Esophagus mucosa (tissue), 1 donor: ENCODE measurements at places on chromosomes 6 and 20.

DNA sequence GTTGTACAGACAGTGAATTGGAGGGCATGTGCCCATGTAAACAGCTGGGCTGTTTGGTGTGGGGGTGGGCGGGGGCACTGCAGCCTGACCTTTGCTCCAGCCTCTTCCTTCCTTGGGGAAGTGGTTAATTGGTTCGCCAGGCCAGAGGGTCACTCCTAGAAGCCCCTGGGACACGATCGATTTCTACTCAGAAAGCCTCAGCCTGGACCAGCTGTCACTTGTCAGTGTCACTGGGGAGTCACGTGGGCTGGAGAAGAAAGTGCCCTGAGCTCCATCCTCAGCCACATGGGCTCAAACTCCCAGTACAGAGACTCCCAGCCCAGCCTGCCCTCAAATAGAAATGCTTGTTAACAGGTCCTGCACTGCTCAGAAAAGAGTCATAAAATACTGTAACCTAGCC is 423.8 kb upstream of the SULF2 start:
- ATAC-seq, result no peak

DNA sequence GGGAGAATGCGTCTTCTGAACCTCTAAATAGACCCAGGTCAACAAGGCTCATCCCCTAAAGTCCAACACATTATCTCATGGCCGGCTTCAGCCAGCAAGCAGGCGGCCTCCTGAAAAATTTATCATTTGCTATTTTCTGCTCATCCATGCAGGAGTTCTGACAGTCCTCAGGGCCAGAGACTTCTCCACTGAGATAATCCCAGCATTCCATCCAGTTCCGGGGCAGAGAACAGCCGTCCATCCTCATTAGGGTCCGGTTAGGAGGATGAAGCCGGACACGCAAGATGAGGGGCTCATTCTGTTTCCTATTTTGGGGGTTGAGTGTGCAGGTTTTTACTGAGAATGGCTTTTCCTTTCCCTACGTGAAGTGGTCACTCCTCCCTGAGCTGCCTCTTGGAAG is 258.1 kb downstream of the PREX1 start:
- no peak for ATAC-seq

DNA sequence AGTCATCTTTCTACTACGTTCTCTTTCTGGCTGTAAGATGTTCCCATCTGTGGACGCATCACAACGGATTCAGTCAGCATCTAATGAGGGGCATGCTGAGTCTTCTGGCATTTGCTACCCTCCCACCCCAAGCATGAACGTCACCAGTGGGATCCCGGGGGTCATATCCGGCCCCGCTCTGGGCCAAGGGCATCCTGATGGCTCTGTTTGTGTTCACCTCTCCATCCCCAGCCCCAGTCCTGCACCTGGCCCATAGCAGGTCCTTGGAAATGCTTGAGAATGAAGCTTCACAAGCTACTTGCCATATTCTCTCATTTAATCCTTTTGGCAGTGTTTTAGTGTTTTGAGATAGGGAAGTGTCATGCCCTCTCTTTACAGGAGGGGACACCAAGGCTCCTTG is 14.9 kb downstream of the APCDD1L start:
- ATAC-seq, result no peak

DNA sequence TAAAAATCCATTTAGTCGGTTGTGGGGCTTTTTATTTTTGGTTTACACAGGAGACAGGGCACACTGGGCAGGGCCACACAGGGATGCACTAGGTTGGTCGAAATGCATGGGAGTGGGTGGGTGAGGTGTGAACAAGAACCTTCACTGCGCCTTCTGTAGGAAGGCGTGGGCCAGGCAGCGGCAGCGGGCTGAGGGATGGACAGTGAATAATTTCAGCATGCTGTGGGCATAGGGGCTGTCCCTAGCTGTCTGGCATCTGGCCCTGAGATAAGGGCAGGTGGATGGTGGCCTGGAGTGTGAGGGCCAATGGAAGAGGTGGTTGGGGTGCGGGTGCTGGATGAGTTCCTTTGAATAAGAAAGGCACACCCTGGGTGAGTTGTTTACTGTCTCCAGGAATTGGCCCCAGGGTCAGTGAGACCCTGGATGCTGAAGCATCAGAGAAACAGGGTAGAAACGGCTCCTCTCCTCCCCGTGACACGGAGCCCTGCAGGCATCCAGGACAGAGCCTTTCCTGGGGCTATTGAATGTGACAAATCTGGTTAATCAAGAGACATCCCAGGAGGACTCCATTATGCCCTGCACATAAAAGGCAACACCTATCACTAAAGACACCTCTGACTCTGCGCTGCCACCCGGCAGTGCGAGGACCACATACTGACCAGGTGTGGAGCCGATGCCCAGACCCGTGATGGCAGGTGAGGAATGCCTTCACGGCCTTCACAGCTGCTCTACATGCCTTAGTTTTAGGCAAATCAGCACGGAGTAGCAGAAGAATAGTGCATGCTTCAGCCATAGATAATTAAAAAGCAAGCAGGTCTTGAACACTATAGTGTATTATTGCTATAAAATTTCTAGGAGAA is 123.0 kb upstream of the SNX9 start:
- peak; percentile 10 for ATAC-seq

GRCh38 chr20:33933469-33933909 is 60.2 kb upstream of the RALY start:
- ATAC-seq, result peak; percentile 93

- ATAC-seq, result no peak
Measured at GRCh38 chr6:126812010-126812409, 306.5 kb upstream of the RSPO3 start.

DNA sequence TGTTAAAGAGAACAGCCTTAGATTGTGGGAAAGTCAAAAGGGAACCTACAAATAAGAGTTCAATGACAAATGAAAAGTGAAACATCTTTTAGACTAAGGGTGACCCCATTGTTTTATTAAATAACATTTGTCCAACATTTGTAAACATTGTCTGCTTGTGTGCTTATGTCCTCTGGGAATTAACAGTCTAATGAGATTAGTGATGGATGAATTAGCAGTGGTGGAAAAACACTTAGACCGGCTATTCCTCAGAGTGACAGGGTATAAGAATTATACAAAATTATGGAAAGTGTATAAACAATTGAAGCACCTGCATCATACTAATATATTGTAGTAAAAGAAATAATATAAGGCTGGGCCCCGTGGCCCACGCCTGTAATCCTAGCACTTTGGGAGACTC is 29.3 kb upstream of the HFE start:
- no peak for ATAC-seq

- ATAC-seq, result no peak
Measured at GRCh38 chr20:55103188-55103587, 627.8 kb downstream of the DOK5 start.

DNA sequence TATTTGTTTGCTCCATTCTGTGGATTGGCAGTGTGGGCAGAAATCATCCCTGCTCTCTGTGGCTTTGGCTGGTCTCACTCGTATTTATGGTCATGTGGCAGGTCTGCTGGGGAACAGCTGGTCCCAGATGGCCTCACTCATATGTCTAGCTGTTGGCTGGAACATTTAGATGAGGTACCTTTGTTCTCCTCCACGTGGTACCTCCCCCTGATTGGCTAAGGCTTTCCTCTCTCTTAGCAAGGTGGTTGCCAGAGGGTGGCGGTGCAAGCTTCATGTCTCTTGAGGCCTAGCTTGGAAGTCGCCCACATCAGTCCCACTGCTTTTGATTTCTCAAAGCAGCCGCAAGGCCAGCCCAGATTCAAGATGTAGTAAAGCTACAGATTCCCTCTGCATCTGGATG is 348.5 kb upstream of the BTBD3 start:
- no peak for ATAC-seq

- ATAC-seq, result no peak
Measured at GRCh38 chr6:136173519-136174507, 76.3 kb downstream of the MTFR2 start.

- no peak for ATAC-seq
Measured at GRCh38 chr6:141726248-141726647, 406.5 kb upstream of the GJE1 start.

DNA sequence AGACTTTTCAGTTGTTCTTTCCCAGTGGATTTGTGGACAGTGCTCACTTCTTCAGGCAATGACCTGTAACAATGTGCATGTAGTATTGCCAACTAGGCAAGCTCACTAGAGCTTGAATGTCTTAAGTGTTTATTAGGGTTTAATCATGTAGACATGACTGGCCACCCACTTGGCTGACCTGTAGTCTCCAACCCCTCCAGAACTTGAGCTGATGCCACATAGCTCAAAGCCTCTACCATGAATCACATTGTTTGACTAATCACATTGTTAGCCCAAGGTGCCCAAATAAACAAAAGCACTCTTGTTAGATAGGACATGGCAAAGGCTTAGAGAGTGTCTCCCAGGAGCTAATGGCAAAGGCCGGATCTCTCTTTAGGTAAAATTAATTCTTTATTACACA is 272.7 kb downstream of the GRIK2 start:
- peak; percentile 72 for ATAC-seq

- no peak for ATAC-seq
Measured at GRCh38 chr6:153125032-153125431, 6.0 kb downstream of the RGS17 start.

- ATAC-seq, result no peak
Measured at GRCh38 chr6:901696-902460, 208.9 kb upstream of the EXOC2 start.

- no peak for ATAC-seq
Measured at GRCh38 chr6:132065556-132065955, 114.4 kb upstream of the CCN2 start.

DNA sequence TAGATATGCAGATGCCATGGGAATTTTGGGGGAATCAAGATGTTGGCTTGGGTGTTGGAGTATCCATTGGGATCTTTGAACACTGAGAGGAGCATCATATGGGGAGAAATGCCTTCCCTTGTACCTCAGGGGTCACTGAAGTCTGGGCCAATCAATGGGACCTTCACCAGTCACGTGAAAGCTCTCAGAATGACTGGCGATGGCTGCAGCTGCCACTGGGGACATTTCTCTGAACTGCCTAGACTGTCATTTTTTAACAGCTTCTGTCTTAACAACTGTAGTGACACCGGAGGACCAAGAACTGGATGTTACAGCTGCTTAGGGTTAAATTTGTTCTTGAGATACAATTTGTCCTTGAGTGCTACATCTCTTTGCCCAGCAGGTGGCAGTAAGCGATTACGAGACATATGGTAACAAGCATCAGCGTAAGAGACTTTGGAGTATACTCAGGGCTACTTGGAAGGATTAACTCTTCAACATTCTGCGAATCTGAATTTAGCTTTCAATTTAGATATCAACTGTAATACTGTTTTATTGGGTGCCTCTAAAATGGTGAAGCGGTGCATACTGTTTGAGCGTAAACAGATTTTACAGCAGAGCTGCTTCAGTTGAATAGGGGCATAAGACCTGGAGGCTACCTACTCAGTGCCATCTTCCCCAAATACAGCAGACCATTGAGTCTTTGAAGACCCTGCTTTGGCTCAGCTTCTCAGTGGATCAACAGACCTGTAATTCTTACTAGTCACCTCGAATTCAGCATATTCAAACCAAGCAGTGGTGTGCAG is 36.0 kb downstream of the CCN2 start:
- peak; percentile 58 for ATAC-seq

GRCh38 chr6:138896104-138896756 is 91.8 kb downstream of the REPS1 start:
- no peak for ATAC-seq

- ATAC-seq, result peak; percentile 21
Measured at GRCh38 chr20:23446505-23446904, 6.2 kb downstream of the CST11 start.

DNA sequence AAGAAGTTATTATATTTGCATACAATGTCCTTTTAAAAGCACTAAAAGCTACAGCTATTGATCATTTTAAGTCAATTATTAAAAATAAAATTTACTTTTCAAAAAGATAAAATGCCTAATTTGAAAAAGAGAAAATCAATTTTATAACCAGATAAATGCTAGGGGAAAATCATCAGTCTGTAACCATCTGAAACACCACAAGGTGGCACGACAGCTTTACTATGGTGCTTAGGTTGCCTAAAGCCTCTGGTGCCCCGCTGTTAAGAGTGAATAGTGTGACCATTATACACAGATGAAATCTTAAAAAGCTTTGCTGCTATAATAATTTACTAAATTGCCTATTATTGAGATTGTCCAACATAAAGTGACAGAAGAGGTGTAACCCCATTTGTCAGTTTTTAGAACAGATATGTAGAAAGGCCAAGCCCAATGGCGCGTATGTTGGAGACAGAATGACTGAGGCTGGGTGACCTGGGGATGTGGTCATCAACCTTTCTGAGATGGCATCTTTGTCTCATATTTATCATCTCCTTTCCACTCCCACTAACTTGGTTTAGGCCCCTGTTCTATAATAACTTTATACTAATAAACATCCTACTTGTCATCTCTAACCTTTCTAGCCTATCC is 100.8 kb downstream of the MOXD1 start:
- peak; percentile 66 for ATAC-seq

- ATAC-seq, result peak; percentile 86
Measured at GRCh38 chr6:1686117-1687098, 76.7 kb downstream of the FOXC1 start.

- ATAC-seq, result no peak
Measured at GRCh38 chr6:31784098-31784925, 7.2 kb upstream of the VWA7 start.

DNA sequence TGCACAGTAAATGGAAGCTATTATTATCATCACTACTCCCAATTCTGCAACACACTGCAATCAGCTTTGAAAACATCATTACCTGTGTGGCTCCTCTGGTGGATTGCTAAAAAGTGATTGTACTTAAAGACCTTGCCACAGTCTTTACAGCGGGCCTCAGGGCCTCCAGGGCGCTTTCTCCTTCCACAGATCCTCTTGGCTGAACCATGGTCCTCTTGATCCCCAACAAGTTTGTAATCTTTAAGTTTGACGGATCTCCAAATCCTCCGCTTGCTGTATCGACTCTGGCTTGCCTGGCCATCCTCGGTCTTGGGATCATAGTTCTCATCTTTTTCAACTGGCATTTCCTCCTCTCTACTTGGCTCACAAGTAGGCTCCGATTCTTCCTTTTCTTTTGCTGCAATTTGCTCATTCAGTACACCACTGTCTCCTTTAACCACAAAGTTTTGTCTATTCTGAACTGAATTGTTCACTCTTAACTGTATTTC is 2.0 kb downstream of the ZBTB24 start:
- ATAC-seq, result no peak

GRCh38 chr6:7165890-7166267 is 58.1 kb downstream of the RREB1 start:
- ATAC-seq, result no peak

- ATAC-seq, result no peak
Measured at GRCh38 chr6:167763056-167763944, 63.4 kb upstream of the AFDN start.

DNA sequence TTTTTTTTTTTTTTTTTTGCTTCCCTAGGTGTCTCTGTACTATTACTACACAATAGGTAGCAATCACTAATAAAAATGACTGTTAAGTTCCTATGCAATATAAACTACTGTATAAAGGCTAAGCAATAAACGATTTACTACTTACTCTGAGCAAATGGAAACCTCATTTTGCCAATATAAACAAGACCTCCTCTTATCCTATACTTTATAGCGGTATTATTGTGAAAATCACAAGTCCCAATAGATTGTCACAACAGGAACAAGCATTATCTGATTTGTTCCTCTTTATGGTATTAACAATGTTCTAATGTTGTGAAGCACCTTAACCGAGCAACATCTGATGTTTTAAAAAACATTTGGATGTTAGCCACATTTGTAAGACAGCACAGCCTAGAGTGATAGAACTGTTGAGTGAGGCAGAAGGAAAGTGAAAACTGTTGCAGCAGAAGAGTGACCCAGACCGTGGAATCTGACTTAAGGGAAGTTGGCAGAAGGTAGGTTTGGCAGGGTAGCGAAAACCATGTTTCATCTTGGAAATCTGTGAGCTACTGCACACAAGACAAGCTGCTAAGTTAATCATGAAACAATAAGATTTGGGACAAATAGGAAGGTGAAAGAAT is 94.2 kb downstream of the MYLK4 start:
- ATAC-seq, result no peak

- no peak for ATAC-seq
Measured at GRCh38 chr6:134164300-134164699, 111.9 kb upstream of the SLC2A12 start.
